Uterus (tissue), 4 donors: ENCODE measurements at places on chromosomes 1 and 21. TPM values are rescaled to one million over a fixed set of nuclear protein-coding genes. Genes with fewer than 3 reads are reported as not detected.

DNA sequence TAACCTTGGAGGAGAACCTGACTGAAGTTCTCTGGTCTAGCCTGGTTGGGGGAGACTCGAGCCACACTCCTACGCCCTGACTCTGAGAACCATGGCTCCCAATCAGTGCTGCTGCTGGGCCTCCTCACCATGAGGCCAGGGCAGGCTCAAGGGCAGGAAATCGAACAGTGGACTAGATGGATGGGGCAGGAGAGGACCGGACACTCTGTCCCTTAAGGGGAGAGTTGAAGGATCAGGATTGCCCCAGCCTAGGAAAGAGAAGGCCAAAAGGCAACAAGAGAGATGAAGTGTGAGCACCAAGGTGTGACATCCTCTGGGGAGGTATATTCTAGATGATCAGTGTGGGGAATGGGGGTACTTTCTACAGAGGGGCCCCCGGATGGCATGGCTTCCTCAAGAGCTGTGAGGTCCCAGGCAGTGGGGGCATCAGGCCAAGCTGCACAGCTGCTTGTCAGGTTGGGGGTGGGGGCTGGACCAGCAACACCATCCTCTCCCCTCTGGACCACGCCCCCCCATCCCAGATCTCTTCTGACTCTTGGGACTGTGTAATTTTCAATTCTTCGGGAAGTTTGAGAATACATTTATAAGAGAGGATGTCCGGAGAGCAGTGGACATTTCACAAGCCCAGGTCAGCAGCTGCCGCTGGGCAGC lies 34.0 kb downstream of the MX1 start:
- H3K4me3 ChIP-seq, result no peak overlapping the region
- H3K36me3 ChIP-seq, result no peaks in the 10 kb centered on the region
- no peak overlapping the region for H3K27ac ChIP-seq
- no peaks in the 10 kb centered on the region for H3K27me3 ChIP-seq

GRCh38 chr1:116431870-116432500 lies 58.9 kb downstream of the ATP1A1 start:
- H3K36me3 ChIP-seq, result no peaks in the 10 kb centered on the region

GRCh38 chr1:75952016-75952415 lies 19.8 kb upstream of the ASB17 start:
- no peak overlapping the region for H3K27ac ChIP-seq
- H3K36me3 ChIP-seq, result no peaks in the 10 kb centered on the region
- no peak overlapping the region for H3K4me3 ChIP-seq
- no peaks in the 10 kb centered on the region for H3K27me3 ChIP-seq

GRCh38 chr1:78501203-78501602 lies 10.4 kb downstream of the PTGFR start:
- no peak for DNase-seq
- no peak overlapping the region for H3K4me3 ChIP-seq
- H3K4me1 ChIP-seq, result peaks cover 7% of the 10 kb centered on the region
- H3K27ac ChIP-seq, result no peak overlapping the region

DNA sequence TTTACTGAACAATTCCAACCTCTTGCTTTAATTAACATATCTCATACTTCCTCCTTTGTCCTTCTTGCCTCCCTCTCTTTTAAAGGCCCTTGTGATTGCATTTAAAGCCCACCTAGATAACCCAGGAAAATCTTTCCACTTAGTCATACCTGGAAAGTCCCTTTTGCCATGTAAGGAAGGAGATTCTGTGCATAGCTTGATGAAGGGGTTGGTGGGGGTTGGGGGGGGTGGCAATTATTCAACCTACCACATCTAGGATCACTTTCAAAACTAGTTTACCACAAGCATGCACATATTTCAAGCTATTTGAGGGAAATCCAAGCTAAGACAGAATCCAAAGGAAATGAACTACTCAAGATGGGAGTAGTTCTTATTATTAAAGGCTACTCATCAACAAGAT lies 249.1 kb upstream of the PTBP2 start:
- no peaks in the 10 kb centered on the region for H3K4me1 ChIP-seq
- no peaks in the 10 kb centered on the region for H3K36me3 ChIP-seq
- H3K27me3 ChIP-seq, result no peaks in the 10 kb centered on the region

GRCh38 chr21:31397515-31397926 lies 53.5 kb upstream of the TIAM1 start:
- H3K4me3 ChIP-seq, result no peak overlapping the region
- no peak for DNase-seq
- H3K27ac ChIP-seq, result no peak overlapping the region
- no peaks in the 10 kb centered on the region for H3K4me1 ChIP-seq

- no peaks in the 10 kb centered on the region for H3K4me1 ChIP-seq
- no peaks in the 10 kb centered on the region for H3K36me3 ChIP-seq
- no peak for DNase-seq
- H3K27me3 ChIP-seq, result no peaks in the 10 kb centered on the region
- no peak overlapping the region for H3K4me3 ChIP-seq
Measured at GRCh38 chr1:230126529-230127104, 59.6 kb downstream of the GALNT2 start.

GRCh38 chr1:178802873-178803272 lies 68.0 kb downstream of the ANGPTL1 start:
- H3K4me3 ChIP-seq, result no peak overlapping the region
- H3K4me1 ChIP-seq, result no peaks in the 10 kb centered on the region
- no peaks in the 10 kb centered on the region for H3K36me3 ChIP-seq
- H3K27me3 ChIP-seq, result no peaks in the 10 kb centered on the region
- DNase-seq, result no peak

GRCh38 chr1:67945733-67946374 lies 104.6 kb downstream of the DIRAS3 start:
- H3K4me1 ChIP-seq, result no peaks in the 10 kb centered on the region
- no peak overlapping the region for H3K4me3 ChIP-seq
- H3K27ac ChIP-seq, result no peak overlapping the region

DNA sequence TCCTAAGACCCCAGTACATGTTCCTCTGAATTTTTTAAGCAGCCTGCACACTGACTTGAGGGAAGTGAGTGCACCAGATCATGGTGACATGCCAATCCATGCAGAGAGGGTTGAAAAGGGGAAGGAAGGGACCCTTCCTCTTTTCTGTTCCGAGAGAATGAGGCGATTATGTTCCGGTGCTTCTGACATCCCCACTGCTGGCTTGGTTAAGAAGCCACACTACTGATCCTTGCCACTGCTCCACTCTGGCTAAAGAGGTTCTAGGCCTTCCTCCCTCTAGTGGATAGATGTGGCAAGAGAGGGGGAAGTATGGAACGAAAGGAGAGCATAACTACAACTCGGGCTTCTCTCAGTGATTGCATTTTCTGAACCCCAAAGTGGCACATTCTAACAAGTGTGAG lies 1.8 kb upstream of the CYB5R1 start:
- H3K36me3 ChIP-seq, result no peaks in the 10 kb centered on the region
- H3K27ac ChIP-seq, result no peak overlapping the region
- no peak overlapping the region for H3K4me3 ChIP-seq
- H3K4me1 ChIP-seq, result no peaks in the 10 kb centered on the region
- peak; percentile 43 for DNase-seq

- H3K27ac ChIP-seq, result no peak overlapping the region
- no peak for DNase-seq
- no peaks in the 10 kb centered on the region for H3K4me1 ChIP-seq
Measured at GRCh38 chr1:197422993-197423392, 154.9 kb downstream of the CRB1 start.

GRCh38 chr1:192539297-192540092 lies 36.1 kb upstream of the RGS1 start:
- H3K4me1 ChIP-seq, result peaks cover 9% of the 10 kb centered on the region
- H3K4me3 ChIP-seq, result no peak overlapping the region
- peak overlapping the region; percentile 85 for H3K27ac ChIP-seq
- no peaks in the 10 kb centered on the region for H3K27me3 ChIP-seq
- DNase-seq, result no peak
- no peaks in the 10 kb centered on the region for H3K36me3 ChIP-seq

GRCh38 chr21:45898028-45898350 lies 83.6 kb upstream of the COL6A1 start:
- H3K36me3 ChIP-seq, result no peaks in the 10 kb centered on the region
- no peak overlapping the region for H3K4me3 ChIP-seq
- H3K4me1 ChIP-seq, result peaks cover 8% of the 10 kb centered on the region
- H3K27me3 ChIP-seq, result no peaks in the 10 kb centered on the region

The LMOD1 gene
- 191 TPM for total RNA-seq

The KRTAP7-1 gene
- total RNA-seq, result not detected

The PIK3CD gene
- 9.5 TPM for total RNA-seq

The LELP1 gene
- total RNA-seq, result not detected
